ENCODE measurements at places on chromosomes 2 and 18.

DNA sequence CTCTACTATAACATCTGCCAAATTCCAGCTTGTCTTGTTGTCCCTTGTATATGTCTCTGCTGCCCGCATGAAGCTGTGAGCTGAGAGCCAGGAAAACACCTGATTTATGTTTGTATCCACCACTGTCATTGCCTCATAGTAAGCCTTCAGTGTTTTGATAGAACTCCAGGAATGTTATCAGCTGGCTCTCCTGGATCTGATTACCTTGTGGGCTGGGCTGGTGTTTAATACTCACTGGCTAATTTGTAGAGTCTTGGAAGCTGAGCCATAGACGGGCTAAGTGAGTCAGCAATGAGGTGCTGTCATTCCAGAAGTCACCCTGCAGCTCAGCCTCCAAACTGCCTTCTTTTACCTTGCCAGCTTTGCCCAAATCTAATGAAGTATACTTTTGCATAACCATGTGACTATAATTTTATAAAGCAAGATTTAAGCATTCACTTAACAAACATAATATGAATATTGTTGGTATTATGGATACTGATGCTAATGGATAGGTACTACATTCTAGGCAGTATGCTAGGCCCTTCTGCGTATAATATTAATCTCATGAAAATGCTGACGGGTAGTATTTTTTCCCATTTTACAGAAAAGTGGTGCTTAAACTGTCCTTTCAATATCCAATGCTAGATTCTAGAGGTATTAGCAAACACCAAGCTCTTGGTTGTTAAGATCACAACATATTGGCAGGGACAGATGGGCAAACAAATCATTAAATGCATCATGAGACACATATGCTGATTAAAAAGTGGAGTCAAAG lies 62.7 kb upstream of the GATA6 start:
- no peak for DNase-seq

- no peak for DNase-seq
Observed at GRCh38 chr18:78751664-78752063, 228.0 kb upstream of the SALL3 start.

- DNase-seq: no peak
Observed at GRCh38 chr2:239457586-239458445, 57.0 kb upstream of the HDAC4 start.

GRCh38 chr2:30871440-30871839 lies 64.2 kb upstream of the CAPN13 start:
- DNase-seq: no peak

DNA sequence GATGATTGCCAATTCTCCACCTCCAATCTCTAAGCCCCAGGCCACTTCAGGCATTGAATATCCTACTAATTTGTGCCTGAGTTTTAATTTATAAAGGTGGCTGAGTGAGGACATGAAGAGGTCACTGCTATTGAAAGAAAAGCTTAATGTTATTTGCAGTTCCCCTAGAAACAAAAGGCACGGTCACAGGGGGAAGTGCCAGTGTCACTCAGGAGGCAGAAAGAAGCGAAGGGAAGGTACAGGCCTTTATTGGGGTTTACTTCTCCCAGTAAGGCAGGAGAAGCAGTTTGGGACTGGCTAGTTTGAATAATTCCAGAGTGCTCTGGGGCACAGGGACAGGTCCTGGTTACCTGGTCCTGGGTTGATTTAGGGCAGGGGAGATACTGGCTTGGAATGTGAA lies 1.7 kb upstream of the ABHD1 start:
- no peak for DNase-seq

DNA sequence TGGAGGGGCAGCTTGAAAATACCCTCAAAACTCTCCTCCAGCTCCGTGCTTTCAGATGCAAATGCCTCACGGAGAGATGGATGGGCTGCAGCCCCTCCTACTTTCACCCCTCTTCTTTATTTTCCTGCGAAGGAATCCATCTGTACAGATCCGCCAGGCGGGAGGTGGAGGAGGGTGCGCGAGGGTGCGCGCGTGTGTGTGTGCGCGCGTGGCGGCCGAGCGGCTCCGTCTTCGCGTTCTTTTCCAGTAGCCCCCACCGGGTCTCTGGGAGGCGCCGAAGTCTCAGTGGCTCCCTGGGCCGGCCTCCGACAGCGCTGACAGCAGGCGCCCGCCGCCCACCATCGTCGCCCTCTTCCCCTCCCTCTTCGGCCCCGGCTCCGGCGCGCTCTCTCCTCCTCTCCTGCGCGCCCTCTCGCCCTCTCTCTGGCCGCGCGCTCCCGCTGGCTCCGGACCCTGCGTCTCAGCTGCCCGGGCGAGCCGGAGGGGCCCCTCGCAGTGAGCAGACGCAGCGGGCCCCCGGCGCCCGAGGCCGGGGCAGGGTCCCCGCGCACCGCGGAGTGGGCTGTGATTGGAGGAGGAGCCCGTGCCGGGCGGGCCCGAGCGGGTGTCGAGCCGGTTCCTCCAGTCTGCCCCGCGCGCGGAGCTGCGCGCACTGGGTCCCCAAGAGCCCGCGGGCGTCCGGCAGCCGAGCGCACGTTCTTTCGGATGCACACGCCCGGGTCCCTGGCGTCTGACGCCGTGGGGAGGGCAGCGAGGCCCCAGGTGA lies at the start of gene CDH7:
TSS of gene CDH7 (plus strand) at position 624 of the 766 bp plus-strand sequence. CDS start 11,831 bp downstream, outside the sequence.
- no peak for DNase-seq
